ENCODE measurements at places on chromosomes 12 and 14.

GRCh38 chr14:88940671-88941070 lies 116.2 kb downstream of the TTC8 start:
- DNase-seq, result no peak

- DNase-seq, result no peak
Observed at GRCh38 chr12:126067626-126068329, 1002.5 kb downstream of the AACS start.

DNA sequence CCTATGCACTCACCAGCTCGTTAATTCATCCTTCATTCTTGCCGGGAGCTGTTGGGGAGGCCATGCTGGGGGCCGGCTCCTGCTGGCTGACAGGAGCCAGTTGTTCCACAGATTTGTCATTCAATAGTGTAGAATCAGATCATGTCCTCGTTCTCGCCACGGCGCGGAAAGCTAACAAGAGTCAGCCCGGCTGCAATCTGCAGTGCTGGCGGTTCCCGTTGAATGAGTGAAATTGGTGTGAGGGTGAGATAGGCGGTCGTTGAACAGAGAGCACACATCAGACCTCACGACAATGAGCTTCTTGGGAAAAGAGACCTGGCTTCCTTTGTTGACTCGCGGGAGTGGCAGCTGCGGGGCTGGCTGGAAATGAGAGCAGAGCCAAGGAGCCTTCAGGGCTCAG lies 57.5 kb downstream of the KIF26A start:
- DNase-seq, result no peak

GRCh38 chr14:44029933-44030332 lies 477.1 kb downstream of the FSCB start:
- DNase-seq, result no peak

- no peak for DNase-seq
Observed at GRCh38 chr12:175250-175649, 38.7 kb downstream of the SLC6A12 start.
